Left colon (tissue), 2 donors: ENCODE measurements at places on chromosomes 13 and 19.
A peak's percentile ranks its signal among the peaks of the same experiment; 100 is the strongest.

- no peak for DNase-seq
Measured at GRCh38 chr13:68234274-68234673, 1004.1 kb upstream of the PCDH9 start.

- DNase-seq, result no peak
Measured at GRCh38 chr19:51980116-51980736, 6.4 kb downstream of the ZNF350 start.

GRCh38 chr13:44843403-44843802 is 145.9 kb downstream of the NUFIP1 start:
- DNase-seq, result no peak

DNA sequence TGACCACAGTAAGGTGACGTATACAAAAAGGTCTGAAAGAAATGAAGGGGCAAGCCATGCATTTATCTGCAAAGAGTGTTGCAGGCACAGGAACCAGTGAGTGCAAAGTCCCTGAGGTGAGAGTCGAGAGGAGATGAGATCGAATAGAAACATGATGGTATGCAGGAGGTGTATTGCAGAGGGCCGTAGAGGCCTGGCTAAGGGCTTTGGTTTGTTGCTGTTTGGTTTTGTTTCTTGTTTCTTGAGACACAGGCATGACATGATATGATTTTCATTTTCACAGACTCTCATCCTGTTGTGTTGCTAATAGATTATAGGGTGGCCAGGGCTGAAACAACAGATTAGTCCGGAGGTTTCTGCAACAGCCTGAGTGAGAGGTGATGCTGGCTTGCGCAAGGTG is 80.4 kb downstream of the HSPH1 start:
- no peak for DNase-seq

DNA sequence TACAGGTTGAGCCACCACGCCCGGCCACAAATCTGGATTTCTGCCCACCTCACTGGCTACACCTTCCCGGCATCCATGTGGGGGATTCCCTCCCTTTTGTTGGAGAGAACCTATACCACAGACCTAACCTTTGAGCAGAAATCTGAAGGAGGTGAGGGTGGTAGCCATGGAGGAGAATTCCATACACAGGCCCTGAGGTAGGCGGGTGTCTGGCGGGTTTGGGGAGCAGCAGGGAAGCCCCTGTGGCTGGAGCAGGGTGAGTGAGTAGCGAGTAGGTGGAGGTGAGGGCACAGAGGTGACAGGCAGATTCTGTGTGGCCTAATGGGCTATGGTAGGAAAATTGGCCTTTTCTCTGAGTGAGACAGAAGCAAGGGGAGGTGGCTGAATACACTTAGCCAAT is 10.6 kb downstream of the EIF3K start:
- DNase-seq, result no peak

- no peak for DNase-seq
Measured at GRCh38 chr19:14127176-14127575, 9.2 kb downstream of the ASF1B start.

DNA sequence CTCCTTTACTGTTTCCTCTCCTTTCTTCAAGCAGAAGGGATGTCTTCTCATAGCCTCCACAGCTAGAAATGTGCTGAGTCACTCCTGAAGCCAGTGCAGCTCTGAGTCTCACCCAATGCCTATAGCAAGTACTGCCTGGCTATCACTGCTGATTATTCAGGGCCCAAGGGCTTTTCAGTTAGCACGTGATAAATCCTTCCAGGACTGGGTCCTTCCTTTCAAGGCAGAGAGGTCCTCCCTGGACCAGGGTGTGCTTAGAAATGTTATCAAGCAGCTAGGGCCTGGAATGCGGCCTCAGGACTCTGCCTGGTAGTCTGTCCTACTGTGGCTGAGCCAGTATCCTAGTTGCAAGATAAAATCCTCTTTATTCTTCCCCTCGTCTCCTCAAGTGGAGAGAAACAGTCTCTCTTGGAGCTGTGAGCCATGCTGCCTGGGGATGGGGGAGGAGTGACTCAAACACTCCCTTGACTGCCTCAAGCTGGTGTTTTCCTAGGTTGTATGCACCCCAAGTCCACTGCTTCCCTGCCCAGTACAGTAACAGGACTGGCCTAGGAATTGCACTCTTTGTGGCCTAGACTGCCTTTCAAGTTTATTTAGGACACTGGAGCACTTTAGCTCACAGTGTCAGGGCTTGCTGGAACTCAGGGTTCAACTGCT is 198.7 kb upstream of the SERP2 start:
- DNase-seq, result no peak

- DNase-seq, result no peak
Measured at GRCh38 chr19:55106591-55106990, 10.8 kb downstream of the PPP1R12C start.

- DNase-seq, result no peak
Measured at GRCh38 chr13:76883236-76883635, 3.0 kb downstream of the KCTD12 start.

- no peak for DNase-seq
Measured at GRCh38 chr19:17743874-17744580, 7.2 kb upstream of the FCHO1 start.

DNA sequence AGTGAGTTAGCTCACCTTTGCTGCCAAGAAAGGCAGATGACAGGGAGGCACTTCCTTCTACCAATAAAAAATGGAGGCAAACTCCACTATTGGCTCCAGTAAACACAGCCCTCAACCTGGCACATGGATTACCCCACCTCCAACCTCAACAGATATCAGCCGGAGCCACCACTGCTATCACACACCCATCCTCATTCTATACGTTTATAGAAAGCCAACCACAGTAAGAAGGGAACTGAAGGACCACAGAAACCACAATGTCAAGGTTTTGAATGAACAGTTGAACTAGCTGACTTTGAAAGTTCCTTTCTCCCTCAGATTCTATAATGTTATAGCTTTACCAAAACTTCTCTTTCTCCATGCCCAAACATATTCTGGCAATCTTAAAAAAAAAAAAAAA is 526.2 kb downstream of the UQCRFS1 start:
- no peak for DNase-seq

GRCh38 chr19:31286491-31286890 is 62.7 kb downstream of the TSHZ3 start:
- no peak for DNase-seq

DNA sequence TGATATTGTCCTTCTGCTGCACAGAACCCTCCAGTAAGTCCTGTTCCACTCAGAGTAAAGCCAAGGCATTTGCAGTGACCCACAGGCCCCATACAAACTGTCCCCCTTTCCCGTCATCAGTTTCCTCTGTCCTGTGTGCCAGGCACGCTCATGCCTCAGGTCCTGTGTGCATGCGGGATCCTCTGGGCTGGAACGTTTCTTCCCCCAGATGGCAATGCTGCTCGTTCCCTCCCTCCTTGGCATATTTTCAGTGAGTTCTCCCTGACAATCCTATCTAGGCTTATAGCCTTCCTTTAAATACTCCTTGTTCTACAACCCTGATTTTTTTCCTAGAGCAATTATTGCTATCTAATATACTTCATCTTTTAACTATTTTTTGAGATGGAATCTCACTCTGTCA is 5.7 kb downstream of the OPA3 start:
- DNase-seq, result no peak

- no peak for DNase-seq
Measured at GRCh38 chr13:77009011-77009410, 17.1 kb downstream of the CLN5 start.

GRCh38 chr19:3510727-3511126 is 4.6 kb downstream of the FZR1 start:
- DNase-seq, result no peak

GRCh38 chr13:104837756-104838155 is 1697.7 kb downstream of the EFNB2 start:
- no peak for DNase-seq

DNA sequence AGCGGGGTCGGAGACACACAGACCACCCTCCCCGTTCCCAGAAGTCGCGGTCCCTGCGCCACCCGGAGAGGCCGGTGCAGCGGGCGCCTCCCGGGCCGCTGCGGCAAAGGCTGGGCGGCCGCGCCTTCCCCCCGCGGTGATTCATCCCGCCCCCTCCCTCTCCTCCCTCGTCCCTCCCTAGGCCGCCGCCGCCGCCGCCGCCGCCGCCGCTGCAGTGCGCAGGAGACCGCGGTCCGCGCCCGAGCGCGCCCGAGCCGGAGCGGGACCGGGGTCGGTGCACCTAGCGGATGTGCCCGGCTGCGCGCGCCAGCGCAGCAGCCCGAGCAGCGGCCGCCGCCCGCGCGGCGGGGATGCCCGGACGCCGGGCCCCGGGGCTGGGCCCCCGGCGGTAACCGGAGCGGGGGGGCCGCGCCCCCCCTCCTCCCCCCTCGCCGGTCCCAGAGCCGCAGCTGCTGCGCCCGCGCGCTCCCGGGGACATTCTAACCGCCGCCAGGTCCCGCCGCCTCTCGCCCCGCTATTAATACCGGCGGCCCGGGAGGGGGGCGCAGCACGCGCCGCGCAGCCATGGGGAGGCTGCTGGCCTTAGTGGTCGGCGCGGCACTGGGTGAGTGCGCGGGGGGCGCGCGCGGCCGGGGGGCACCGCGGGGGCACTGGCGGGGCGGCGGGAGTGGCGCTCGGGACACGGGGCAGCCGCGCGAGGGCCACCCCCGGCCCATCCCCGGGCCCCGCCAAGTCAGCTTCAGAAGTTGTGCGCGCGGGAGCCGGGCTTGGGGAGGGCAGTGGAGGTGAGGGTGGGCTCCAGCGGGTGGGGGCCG is at the start of gene SCN1B:
SCN1B (plus strand) TSS at position 214 of the 815 bp plus-strand sequence; CDS start at position 565, 351 bp downstream.
- DNase-seq, result peak; percentile 61

DNA sequence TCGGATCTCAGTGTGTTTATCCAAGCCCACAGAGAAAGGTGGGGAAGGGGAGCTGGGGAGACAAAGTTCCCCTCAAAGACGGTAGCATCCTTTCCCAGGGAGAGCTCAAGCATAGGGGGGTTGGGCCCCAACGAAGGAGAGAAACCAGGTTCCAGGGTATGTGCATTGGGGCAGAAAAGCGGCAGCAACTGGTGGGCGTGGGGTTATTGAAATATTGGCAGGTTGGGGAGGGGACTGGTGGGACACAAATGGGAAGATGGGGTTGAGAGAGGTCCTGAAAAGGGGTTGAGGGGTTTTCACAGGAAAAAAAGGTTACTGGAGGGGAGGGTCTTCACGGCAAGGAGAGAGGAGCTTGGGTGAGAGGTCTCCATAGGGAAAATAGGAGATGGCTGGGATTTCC is 1.0 kb downstream of the ASF1B start:
- no peak for DNase-seq

- DNase-seq, result peak; percentile 59
Measured at GRCh38 chr19:47658431-47659348, 49.8 kb downstream of the BICRA start.

GRCh38 chr13:35927567-35928021 is 203.6 kb downstream of the DCLK1 start:
- no peak for DNase-seq

DNA sequence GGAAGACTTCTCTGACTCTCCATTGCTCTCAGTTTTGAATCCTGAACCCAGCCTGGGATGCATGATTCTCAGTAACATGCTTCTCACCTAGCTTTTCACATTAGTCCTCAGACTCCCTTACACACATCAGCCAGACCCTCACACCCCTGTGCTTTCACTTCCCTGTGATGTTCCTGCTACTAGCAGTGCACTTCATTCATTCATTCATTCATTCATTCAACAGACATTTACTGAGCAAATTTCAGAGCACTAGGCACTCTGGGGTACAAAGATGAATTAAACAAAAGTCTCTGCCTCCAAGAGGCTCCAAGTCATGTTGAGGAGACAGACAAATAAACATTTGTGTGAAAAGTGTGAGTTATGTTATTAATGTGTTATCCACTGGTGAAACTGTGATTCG is 145.2 kb downstream of the RXFP2 start:
- DNase-seq, result no peak

GRCh38 chr13:21383090-21383489 is 76.0 kb downstream of the ZDHHC20 start:
- DNase-seq, result no peak

DNA sequence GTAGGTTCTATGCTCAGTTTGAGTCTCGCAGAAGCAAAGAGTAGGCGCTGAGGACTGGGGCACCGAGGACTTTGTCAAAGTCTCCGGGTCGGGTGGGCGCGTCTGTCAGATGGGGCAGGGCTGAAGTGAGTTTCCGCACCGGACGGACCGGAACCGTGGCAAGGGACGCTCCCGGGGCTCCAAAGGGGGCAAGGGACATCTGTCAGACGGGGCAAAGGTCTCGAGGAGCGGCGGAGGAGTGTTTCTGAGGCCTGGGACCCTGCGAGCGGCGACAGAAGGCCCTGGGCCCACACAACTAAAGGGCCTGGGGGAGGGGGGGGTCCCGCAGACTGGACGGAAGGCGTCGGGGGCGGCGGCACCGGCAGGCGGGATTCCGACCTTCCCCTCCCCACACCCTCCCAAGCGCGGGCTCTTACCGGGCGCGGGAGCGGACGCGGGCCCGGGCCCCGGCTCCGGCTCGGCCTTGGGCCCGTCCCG is 13.3 kb upstream of the AKAP8L start:
- no peak for DNase-seq

- DNase-seq, result no peak
Measured at GRCh38 chr13:34672631-34673030, 269.4 kb upstream of the NBEA start.

DNA sequence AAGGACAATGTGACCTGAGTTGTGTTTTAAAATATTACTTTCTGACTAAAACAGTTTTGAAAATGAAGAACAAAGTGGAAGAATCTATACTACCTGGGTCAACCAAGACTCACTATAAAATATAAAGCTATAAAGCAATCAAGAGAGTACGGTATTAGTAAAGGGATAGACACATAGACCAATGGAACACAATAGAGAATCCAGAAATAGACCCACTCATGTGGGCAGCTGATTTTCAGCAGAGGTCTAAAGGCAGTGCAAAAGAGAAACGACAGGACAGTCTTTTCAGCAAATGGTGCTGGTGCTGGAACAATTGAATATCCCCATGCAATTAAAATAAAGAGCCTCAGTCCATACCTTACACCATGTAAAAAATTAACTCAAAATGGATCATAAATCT is 224.7 kb downstream of the RGCC start:
- no peak for DNase-seq

GRCh38 chr13:92313382-92313781 is 913.2 kb upstream of the GPC6 start:
- no peak for DNase-seq

DNA sequence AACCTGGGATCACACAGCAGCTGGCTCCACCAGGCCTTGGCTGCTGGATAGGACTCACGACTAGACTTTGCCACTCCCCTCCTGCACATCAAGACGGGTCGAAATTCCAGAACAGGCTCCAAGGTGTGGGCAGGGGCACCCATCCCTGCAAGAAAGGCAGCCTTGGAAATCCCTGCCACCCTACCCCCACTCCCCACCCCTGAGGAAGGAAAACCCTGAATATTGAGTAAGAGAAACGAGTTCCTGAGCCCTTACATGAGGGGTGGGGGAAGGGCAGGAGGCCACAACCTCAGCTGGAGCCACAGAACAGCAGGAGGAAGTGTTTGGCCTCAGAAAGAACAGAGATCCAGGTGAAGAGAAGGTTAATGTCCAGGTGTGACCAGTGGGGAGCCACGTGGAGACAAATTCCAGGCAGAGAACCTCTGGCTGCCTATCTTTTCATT is 20.1 kb downstream of the DEDD2 start:
- peak; percentile 44 for DNase-seq

DNA sequence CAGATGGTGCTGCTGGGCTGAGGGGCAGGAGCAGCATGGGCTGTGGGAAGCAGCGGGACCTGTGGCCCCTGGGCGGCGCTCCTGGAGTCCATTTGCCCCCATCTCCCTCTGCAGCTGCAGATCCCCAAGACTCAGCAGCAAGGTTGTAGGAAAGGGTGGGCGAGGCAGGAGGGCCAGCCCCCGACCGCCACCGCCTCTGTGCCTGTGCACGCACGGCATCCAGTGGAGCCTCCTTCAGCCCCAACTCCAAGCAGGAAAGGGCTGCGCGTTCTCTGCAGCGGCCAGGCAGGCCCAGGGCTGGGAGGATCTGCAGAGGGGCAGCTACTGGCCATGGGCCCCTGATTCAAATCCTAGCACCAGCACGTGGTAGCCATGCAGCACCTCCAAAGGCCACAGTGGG is 20.8 kb downstream of the DPF1 start:
- no peak for DNase-seq
